ENCODE measurements at places on chromosomes 7 and 10.

DNA sequence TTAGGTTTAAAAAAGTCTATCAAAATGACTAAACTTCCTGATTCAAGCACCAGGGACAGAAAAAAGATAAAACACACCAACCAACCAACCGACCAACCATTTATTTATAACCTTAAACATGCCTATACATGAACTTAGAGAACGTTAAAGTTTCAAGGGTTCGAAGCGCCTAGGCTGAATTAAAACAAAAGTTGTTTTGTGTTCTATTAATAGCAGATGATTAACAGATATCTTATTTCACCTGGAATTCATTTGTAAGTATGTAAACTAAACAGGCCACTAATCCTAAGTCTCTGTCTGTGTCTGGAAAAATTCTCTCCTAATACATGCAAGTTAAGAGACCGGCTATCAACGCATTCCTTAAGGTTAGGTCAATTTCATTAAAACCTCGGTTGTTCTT, 1.4 kb downstream of the BAIAP2L1 start:
- no peak for DNase-seq

DNA sequence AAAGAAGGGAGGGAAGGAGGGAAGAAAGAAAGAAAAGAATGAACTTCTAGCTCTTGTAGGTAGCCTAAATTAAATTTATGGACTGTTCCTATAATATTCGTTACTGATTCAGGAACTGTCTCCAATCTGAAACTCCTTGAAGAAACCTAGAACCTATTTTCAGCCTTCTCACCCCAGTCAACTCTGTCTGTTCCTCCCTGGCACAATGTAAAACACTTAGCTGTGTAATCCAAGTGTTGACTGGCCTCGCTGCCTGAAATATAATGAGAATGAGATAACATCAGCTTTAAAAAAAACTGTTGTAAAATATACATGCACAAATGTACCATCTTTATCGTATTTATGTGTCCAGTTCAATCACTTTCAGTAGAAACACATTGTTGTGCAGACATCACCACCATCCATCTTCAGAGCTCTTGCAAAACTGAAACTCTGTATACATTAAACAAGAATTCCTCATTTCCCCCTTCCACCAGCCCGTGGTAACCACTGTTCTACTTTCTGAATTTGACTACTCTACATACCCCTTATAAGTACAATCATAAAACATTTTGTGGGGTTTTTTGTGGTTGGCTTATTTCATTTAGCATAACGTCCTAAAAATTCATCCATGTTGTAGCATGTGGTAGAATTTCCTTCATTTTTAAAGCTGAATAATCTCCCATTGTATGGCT, 6.3 kb upstream of the C7orf33 start:
- DNase-seq, result no peak

DNA sequence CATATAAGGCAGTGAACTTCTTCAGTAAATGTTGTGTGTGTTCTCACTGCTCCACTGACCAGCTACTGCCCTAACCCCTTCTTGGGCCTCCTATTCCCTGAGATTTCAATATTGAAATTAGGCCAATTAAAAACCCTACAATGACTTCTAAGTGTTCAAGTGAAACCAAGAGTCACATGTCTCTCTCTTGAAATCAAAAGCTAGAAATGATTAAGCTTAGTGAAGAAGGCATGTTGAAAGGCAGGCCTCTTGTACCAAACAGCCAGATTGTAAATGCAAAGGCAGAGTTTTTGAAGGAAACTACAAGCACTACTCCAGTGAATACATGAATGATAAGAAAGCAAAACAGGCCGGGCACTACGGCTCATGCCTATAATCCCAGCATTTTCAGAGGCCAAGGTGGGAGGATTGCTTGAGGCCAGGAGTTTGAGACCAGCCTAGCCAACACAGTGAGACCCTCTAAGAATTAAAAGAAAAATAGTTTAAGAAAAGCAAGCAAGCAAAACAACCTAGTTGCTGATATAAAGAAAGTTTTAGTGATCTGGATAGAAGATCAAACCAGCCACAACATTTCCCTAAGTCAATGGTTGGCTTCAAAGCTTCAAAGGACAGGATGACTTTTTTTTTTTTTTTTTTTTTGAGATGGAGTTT, 22.3 kb downstream of the BRAF start:
- no peak for DNase-seq

DNA sequence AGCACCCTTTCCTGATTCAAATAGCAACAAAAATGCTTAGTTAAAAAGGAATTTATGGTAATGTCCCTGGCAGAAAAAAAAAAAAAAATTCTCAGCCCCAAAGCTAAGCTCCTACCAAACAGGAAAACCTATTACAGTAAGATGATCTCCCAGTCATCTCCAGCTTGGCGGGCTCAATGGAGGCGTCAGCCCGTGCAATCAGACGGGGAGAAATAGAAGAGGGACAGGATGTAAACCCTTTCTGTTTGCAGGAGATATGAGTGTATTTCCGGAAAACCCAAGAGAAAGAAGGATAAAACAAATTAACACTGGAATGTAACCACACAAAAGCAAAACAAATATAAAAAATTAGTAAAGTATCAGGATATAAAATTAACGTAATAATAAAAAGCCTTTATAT, 242.8 kb downstream of the TCERG1L start:
- DNase-seq, result no peak

GRCh38 chr10:28367929-28368484, 65.1 kb upstream of the MPP7 start:
- DNase-seq, result peak; percentile 60

DNA sequence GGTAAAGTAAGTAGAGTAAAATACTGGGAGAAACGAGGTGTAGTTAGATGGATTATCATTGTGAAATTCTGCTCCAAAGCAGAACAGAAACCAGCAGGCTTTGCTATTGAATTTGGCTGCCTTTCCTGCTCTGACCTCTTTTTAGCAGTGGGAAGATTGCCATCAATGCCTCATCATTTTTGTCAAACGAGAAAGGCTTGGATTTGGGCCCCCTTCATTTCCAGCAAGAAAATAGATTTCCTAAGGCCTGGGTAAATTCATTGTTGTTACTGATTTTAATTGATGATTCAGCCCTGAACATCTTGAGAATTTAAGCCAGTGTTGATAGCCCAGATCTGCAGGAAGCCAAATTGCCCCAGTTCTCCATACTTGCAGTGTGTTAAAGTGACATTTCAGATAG, 35.2 kb upstream of the ASAH2 start:
- no peak for DNase-seq

DNA sequence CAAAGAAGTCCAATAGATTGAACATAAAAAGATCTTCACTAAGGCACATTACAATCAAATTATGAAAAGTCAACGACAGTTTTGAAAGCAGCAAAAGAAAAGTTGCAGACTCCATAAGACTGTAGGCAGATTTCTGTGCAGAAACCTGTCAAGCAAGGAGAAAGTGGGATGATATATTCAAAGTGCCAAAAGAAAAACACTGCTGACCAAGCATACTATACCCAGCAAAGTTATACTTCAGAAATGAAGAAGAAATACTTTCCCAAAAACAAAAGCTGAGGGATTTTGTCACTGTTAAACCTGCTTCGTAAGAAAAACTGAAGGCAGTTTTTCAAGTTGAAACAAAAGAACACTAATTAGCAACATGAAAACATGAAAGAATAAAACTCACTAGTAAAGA, 145.5 kb downstream of the ZEB1 start:
- no peak for DNase-seq

DNA sequence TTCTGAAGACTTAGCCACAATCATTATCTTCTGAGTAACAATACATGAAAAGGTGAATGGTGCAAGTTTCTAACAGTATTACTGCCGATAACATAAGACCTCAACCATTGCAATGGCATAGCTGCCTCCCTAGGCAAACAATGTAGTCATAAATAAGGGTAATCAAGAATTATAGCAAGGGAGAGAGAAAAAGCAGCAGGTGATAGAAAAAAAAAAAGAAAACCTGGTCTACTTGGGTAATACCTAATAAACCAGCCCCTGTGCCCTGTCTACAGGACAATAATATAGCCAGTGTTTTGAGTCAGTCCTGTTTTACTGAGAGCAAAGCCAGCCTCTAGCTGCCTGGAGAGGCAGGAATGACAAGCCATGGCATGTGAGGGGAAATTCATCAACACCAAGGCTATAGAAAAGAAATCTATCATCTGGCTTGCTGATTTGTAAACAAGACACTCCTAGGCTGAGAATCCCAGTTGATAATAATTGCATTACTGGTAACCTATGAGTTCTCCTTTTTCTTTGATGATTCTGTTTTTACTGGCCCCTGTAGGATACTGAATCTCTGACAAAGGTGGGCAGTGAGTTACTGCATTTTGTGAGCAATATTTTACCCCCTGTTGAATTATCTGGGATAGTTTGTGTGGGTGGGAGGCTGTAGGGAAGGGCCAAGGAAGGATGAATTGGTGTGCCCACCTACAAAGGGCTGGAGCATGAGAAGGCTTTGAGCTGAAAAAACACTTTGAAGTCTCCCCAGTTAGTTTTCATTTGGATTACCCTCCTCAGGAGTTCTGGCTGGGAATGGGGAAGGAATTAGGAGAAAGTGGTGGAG, 1.7 kb upstream of the WEE2 start:
- no peak for DNase-seq

- DNase-seq, result no peak
These were observed 20.4 kb upstream of the CARD11 start for GRCh38 chr7:3064067-3064466.

- no peak for DNase-seq
These were observed 250.3 kb downstream of the ADARB2 start for GRCh38 chr10:1486841-1487687.

- DNase-seq, result peak; percentile 22
These were observed 20.7 kb upstream of the CFTR start for GRCh38 chr7:117458977-117459583.

GRCh38 chr10:803041-803741, 113.7 kb upstream of the DIP2C start:
- DNase-seq, result no peak

- peak; percentile 24 for DNase-seq
These were observed 973.5 kb downstream of the ANKRD7 start for GRCh38 chr7:119197877-119198527.

DNA sequence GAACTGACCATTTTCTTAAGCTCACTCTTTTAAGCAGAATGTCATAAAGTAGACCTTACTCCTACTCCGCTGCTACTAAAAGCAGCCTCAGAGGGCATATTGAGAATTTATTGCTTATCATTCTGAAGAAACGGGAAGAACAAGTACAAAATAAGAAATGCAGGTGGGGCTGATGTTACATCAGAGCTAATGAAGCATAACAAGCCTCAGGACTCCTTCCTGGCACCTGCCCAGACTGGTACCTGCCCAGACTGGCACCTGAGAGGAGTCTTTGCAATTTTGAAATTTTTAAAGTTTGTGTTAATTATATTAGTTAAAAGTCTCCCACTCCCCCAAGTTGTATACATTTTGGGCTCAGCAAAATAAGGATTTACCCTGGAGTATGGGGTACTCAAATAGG, 162.4 kb downstream of the SEMA3E start:
- no peak for DNase-seq

DNA sequence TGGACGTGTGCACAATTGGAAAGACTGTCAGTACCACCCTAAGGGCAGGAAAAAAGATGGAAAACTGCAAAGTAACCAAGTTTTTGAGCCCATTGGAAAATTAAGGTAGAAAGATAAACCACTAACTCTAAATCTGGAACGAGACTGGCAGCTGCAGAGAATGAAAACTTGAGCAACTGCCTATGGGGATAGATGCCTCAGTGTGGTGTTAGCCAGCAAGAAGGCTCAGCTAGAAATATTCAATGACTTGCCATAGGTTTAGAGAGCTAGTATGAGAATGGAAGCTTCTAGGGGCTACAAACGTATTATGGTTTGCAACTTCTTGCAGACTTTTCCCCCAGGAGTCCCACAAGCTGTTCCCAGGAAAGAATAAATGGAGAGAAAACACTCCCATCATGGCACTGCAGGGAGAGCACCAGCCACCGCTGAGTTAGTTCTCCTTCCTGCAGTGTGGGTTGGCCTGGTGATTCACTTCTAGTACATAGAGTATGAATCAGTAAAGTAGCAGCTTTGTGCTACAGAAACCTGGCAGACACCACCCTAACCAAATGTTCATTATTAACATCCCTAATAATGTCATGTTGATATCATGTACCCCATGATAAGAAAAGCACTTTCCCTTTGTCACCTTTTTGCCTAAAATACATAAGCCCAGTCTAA, 372.4 kb upstream of the VWC2 start:
- no peak for DNase-seq

- peak; percentile 63 for DNase-seq
These were observed 136.4 kb upstream of the FGFR2 start for GRCh38 chr10:121734589-121735045.

DNA sequence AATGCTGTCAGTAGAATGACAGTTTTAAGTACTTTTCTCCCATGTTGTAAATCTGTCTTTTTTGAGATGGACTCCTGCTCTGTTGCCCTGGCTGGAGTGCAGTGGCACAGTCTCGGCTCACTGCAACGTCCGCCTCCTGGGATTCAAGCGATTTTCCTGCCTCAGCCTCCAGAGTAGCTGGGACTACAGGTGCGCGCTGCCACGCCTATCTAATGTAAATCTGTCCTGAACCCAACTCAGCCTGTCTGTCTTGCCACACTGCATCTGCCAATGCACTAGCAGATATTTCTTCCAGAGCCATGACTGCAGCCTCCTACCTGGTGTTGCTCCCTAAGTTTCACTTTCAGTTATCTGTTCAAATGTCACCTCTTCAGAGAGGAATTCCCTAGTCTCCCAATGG, 264.1 kb downstream of the PHF14 start:
- no peak for DNase-seq

DNA sequence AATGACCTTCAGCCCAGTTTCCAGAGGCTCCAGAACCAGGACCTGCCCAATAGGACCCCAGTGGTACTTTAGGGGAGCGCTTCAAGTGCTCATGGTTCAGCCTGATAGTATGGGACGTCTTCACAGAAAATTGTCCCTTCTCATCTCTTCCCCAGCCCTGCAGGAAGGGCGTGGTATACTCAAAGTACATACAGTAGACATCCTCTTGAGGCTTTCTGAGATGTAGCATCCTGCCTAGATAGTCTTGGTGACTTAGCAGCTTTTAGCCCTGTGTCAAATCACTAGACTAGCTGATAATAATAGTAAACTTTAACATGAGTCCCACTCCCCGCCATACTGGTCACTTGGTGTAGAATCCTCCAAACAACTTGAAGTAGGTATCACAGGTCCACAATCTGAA, 193.2 kb downstream of the CYP26A1 start:
- DNase-seq, result no peak

- DNase-seq, result no peak
These were observed 65.9 kb upstream of the FZD1 start for GRCh38 chr7:91198371-91198770.

DNA sequence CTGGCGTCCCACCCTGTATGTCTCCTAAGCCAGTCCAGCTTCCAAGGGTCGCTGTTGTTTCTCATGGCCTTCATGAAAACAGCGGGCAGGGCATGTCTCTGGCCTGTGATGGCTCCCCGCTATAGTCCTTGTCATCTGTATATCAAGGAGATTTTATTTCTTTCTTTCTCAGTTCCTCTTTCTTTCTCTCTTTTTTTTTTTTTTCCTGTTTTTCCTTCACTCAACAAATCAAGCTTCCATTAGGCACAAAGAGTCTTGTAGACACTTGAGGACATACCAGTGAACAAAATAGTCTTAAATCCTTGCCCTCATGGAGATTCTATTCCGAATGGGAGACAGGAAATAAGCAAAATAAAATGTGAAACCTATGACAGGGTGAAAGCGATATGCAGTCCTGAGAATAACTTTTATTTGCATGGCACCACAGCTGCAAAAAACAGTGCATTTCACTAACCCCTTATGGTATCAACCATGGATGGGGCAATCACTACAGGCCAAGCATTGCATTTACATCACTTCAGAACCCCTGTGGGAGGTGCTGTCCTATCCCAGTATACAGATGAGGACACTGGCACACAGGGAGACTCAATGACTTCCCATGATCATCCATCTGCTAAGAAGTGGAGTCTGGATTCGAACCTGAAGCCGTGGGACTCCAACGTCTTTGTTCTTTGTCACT, 50.7 kb downstream of the SYPL1 start:
- no peak for DNase-seq

- no peak for DNase-seq
These were observed 242.8 kb downstream of the MGMT start for GRCh38 chr10:129709627-129710509.

Measured in GM10248 (cell line).